ENCODE measurements at places on chromosomes 7 and 10.

- ATAC-seq = no peak
These were observed 468.1 kb upstream of the DPP6 start for GRCh38 chr7:153584132-153584531.

GRCh38 chr7:91636129-91636724 lies 244.3 kb downstream of the MTERF1 start:
- ATAC-seq = peak; percentile 59

GRCh38 chr7:66768865-66769832 lies 28.6 kb downstream of the RABGEF1 start:
- no peak for ATAC-seq

DNA sequence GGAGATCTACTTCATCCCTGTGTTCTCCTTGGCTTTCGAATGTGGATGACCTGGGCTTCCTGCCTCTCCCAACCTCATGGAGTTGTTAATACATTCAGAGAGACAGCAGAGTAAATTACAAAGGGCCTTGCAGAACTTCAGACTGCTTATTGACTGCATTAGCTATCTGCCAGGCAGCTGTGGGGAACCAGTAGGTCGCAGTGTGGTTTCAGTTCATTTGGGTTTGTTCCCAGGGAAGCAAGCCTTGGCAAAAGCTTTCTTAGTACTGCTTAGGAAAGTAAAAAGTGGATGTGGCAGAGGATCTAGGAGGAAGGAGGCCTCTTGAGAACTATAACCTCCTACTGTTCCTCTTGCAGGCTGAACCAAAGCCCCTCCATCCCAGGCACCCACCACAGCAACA lies 9.2 kb downstream of the NPFFR1 start:
- ATAC-seq = no peak

DNA sequence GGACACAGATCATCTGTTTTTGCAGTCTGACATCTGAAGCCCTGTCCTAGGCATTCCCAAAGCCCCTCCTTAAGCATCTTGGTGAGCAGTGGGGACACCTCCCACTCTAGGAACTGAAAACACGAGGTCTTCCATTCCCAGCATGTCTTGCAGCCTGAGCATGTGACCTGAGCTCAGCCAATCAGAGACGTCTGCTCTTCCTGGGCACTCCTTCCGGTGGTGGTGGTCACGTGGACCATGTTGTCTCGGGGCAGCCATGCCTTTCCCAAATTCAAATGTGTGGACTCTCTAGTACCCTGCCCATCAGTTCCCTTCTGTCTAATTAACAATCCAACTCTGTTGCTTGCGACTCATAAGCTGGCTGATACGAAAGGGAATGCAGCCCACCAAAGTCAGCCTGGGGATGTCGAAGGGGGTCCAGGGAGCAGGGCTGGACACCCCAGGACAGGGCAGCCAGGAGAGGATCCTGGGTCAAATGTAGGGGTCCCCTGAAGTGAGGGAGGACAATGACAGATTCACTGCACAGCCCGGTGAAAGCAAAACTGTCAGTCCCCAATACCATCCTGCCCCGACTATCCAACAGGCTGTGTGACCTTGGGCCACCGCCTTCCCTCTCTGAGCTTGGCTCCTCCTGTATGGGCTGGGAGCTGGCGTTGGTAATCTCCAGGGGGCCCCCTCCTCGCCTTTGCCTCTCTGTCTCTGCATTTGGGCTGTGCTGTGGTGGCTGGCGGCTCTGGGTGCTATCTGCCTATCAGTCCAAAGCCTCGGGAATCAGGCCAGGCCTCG lies 57.4 kb upstream of the BAIAP2L1 start:
- ATAC-seq = no peak

DNA sequence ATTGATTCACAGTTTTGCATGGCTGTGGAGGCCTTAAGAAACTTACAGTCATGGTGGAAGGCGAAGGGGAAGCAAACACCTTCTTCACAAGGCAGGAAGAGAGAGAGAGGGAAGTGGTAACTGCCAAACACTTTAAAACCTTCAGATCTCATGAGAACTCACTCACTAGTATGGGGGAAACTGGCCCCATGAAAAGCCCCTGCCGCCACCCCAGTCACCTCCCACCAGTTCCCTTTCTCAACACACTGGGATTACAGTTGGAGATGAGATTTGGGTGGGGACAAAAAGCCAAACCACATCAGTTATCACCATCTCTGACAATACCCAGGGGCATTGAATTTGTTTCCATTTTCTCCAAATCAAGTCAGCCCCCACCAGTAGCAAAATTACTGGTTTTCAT lies 740.4 kb downstream of the GATA3 start:
- ATAC-seq = no peak

DNA sequence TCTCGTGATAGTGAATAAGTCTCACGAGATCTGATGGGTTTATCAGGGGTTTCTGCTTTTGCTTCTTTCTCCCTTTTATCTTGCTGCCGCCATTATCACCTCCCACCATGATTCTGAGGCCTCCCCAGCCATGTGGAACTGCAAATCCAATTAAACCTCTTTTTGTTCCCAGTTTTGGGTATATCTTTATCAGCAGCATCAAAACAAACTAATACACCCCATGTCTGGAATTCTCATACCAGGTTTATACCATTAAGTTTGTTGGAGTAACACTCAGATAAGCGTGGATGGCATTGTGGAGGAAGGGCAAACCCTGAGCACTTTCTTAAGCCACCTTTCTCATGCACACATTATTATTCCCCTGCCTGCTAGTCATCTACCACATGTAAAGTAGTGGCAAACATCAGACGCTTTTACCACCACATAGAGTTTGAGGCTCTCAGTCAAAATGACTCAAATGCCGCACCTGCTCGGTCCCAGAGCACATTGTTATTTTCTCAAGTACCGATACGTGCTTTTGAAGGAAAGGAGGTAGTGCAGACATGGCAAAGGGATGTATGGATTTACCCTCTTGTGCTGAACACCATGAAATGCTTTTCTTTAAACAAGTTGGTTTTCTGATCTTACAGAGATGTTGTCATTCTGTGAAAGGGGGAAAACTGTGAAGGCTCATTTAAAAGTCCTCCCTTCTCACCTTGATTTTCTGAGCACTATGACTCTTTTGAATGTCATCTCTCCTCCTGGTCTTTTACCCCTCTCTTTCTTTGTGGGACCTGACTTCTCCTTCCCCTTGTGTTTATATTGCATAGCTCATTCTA lies 429.7 kb downstream of the EXOC4 start:
- ATAC-seq = no peak

GRCh38 chr10:102406815-102407214 lies 11.3 kb downstream of the NFKB2 start:
- ATAC-seq = no peak

- ATAC-seq = peak; percentile 67
These were observed 508.7 kb upstream of the SEMA3D start for GRCh38 chr7:85695533-85695932.

DNA sequence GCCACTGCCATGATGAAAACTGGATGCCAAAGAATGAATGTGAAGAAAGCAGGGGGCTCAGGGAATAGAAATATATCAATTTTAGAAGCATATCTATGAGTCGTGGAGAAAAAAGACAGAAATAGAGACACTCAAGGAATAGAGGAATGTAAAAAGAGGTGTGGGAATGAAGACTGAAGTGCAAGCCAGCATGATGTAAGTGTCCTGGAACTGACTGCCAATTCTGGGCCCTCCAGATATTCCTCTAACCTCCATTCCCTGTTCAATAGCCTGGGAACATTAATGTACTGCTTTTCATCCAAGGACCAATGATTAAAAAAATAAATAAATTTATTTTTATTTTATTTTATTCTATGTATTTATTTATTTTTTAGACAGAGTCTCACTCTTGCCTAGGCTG lies 40.6 kb downstream of the NEBL start:
- no peak for ATAC-seq

DNA sequence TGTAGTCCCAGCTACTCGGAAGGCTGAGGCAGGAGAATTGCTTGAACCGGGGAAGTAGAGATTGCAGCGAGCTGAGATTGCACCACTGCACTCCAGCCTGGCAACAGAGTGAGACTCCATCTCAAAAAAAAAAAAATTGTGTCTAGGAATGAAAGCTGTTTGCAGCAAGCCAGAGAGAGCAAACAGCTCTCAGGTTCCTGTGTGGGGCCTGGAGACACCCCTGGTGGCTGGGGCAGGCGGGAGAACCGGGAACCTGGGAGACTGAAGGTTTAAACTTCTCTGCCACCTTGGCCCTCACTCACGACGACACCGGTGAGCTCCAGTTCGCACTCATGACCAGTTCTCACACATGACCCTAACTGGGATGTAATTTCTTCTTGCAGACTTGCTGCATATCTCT lies 13.2 kb upstream of the UNCX start:
- no peak for ATAC-seq

GRCh38 chr7:151800391-151800790 lies 76.5 kb downstream of the PRKAG2 start:
- no peak for ATAC-seq

GRCh38 chr10:6027929-6028328 lies 34.2 kb downstream of the IL2RA start:
- ATAC-seq = no peak

- ATAC-seq = no peak
These were observed 53.2 kb downstream of the GAD2 start for GRCh38 chr10:26269754-26270153.

DNA sequence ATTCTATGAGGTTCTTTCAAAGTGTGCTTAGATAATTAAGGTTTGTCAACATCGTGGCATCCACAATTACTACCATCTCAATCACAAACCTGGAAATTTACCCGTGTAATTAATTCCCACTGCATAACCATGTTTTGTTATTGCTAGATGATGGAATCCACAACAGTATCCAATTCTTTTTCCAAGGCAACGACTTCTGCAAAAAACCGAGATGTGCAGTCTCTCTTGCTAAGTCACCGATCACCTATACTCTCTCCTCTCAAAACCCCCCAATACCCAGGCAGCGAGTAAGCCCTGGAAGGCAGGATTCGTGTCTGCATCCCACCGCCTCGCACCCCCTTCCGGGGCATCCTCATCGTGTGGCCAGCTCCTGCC lies 678 bp upstream of the EIF4H start:
- ATAC-seq = no peak

DNA sequence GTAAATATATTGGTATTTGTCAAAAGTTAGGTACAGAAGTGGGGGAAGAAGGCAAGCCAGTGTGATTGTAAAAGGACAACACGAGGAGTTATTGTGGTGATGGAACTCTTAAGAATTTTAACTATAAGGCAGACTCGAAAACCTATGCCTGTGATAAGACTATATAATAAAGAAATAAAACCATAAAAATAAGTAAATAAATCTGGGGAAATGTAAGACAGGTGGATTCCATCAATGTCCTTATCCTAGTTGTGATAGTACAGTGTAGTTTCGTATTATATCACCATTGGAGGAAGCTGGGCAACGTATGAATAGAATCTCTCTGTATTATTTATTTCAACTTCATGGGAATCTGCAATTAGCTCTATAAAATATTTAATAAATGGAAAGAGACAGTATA lies 395.7 kb downstream of the CDC14C start:
- ATAC-seq = no peak

GRCh38 chr10:123890226-123890625 lies 1.4 kb downstream of the CPXM2 start:
- ATAC-seq = no peak

- ATAC-seq = no peak
These were observed 262.2 kb upstream of the AOAH start for GRCh38 chr7:36986511-36986933.

- ATAC-seq = no peak
These were observed 303.3 kb upstream of the CDC14C start for GRCh38 chr7:48621076-48621475.

GRCh38 chr10:120989996-120990598 lies 138.9 kb downstream of the WDR11 start:
- no peak for ATAC-seq

- ATAC-seq = no peak
These were observed 196.2 kb downstream of the KLF6 start for GRCh38 chr10:3588816-3589215.

- ATAC-seq = no peak
These were observed 112.2 kb downstream of the EXOC4 start for GRCh38 chr7:133364959-133365690.

DNA sequence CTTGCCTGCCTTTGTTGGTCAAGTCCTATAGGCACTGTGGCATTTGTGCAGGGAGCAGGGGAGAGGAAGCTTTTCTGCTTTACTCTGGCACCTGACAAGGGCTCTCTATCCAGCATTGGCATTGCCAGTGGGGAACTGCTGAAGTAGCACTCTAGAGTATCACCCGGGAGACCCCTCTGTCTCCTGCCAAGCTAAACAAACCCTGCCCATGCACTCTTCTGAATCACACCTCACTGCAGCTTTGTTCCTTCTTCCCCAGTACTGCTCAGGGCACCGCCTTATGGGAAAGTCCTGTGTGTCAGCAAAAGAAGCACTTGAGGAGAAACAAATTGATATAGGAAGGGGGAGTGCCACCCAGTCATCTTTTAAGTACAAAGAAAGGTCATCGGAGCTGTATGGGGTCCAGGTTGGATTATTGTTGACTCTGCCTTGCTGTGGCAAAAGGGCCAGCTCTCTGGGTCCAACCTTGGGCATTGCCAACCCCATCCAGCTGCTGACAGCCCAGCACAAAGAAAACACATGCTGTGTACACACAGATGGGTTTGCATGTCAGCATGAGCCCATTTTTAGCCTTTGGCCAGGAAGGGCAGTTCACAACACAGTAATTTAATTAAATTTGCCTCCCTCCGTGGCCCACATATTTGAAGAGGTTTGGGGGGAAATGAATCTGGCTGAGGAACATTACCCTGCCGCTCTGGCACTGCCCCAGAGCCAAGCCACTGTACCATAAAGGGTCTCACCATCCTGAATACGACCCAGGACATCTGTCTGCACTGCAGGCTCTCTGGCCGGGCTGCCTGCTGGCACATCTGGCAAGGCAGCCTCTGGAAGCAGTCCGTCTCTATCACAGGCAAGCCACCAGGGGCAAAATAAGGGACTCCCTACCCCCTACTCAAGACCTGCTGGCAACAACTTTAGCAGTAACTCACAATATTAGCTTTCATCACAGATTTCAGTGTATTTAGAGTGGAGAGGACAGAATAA lies 13.1 kb downstream of the LRRC4 start:
- peak; percentile 88 for ATAC-seq

GRCh38 chr10:11073410-11073809 lies 55.7 kb downstream of the CELF2 start:
- ATAC-seq = no peak

DNA sequence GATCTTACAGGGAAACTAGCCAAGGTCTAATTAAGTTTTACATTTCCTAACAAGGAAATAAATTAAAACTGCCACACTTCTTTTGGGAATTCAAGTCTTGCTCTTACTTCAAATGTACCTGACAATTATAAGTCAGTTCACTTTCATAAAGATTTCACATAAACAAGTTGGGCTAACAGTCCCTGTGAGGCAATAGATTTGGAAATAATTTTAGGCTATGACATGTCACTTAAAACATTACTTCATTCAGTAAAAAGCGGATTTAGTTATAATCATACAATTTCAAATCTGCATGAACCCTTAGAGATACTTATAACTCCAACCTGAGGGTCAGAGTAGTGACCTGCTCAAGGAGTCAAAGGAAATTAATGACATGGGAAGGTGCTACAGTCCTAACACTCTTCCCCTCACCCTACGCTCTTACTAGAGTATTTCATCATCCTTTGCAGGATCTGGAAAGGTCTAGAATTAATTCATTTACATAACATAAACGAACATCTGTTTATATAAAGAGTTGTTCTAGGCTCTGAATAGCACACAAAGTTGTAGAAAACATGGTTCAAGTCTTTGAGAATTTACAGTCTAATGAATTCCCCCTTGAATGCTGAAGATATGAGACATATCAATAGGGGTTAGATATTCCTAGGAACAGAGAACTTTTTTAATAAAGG lies 32.3 kb upstream of the DNAJB12 start:
- ATAC-seq = no peak

Data from esophagus mucosa (tissue), 1 donor.